Stimulated activated CD4-positive, alpha-beta T cell treated with anti-CD3 and anti-CD28 coated beads, Interleukin-1b, Interleukin-23, amount 100 ng/mL, for 1 hour (primary cell): ENCODE measurements at places on chromosomes 6 and 20.

DNA sequence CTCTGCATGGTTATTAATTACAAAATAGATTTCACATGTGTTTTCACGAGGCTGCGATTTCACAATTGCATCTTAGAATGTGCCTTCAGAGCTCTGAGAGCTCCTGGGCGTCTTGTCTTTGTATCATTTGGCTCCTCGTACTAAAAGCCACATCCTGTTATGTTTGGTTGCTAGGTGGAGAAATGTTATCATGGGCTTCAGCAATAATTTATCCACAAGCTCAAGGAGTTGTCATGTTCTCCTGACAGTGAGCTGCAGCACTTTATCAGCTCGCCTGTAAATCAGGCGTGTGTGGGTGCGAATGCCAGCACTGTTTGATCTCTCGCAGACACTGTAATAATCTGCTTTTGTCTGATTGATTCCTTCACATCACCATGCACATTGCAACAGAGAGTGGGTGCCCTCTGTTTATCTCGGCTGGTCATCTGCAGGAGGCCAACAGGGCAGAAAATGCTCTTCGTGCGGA lies 218.6 kb upstream of the ZFP64 start:
- no peak for DNase-seq

DNA sequence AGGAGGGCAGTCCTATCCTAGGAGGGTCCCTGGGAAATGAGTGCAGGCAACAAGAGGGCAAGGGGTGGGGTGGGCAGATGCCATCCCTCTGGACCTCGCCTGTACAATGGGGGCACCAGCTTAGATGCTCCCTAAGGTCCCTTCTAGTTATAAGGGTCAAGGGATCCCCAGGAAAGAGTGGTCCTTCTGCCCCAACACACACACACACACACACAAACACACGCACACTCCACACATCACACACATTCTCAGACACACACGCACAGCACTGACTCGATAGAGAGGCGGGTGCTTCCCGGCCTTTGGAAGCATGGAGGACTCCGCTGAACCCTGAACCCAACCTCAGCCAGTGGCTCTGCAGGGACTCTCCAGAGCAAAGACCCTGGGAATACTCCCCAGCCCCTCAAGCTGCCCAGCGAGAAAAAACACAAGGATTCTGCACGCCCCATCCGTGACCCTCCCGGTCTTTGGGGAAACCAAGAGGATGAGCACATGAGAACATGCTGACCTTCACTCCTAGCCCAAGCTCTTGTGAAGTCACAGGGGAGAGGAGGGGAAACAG lies 64.6 kb downstream of the MDGA1 start:
- DNase-seq: no peak

- DNase-seq: no peak
Observed at GRCh38 chr20:13685623-13686022, 46.9 kb upstream of the TASP1 start.

DNA sequence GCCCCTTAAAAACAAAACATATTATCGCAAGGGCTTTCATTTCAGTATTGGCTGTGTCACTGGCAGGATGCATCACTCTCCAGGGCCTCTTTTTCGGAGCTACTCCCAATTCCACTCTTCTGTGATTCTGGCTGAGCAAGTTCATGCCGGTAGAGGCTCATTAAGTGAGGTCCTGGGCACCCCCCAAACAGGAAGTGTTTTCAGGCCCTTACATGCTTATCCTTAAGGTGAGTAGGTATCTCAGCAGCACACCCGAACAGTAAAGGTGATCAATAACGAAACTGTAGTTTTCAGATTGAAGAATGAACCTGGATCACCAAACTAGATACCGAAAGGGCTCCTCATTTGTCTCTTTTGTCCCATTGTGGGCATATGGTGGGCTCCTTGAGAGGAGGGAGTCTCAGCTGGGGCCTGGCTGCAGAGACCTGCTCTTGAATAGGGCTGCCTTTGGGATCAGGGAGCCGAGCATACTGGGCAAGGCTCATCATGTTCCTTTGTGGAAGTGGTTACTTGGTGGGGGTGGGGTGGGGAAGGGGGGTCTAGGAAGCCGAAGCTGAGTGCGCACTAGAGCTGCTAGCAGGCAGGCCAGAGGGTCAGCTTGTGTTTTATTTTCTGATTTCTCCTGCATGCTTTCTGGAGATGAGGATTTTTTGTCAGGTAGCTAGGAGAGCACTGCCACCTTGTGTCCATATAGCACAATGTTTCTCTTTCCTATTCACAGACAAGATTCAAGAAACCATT lies 65.2 kb downstream of the CDS2 start:
- DNase-seq: peak; percentile 4

DNA sequence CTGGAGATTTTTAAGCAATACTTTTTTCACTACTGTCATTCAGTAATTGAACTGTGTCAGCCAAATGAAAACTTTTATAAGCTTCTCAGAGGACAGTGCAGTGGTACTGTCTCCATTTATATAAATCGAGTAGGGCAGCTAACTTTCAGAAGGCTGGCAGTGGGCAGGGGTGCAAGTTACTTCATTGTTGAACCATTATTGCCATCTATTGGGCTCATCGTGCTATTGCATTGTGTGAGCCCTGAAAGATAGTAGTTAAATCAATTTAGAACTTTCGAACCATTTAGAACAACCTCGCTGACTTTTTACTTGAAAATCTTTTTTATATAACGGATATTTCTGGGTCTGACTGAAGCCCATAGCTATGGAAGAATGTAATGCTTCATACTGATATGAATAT lies 347.8 kb upstream of the PLCB4 start:
- no peak for DNase-seq

GRCh38 chr20:7703551-7703961 lies 236.7 kb downstream of the HAO1 start:
- DNase-seq: no peak

- DNase-seq: no peak
Observed at GRCh38 chr20:22916021-22916842, 118.9 kb upstream of the SSTR4 start.

DNA sequence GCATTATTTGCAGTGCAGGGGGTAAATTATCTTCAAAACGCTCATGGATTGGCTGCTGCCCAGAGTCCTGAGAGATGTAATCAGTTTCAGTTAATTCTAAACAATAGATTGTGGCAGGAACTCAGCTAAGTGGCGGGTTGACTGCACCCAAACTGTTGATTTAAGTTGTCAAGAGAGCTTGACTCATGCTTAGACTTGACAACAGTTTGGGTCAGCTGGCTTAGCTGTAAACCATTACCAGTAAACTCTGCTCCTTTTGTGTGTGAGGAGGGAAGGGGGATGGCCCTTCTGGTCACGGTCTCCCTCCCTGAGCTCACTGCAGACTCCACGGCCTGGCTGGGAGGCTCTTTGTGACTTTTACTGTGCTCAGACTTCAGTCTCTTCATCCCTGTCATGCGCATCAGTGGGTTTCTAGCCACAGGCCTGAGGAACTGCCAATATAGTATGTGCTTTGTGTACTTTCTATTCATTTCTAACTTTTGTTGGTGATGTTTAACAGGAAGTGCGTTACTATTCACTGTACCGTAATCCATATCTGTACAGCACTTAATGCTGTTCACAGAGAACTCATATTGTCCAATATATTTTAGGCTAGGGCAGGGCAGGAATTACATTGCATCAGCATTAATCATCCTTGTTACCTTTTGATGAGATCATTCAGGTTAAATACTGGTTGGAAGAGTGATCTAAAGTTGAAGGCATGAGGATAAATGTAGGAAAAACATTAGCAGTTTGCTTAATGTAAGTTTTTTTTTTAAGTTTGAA lies 488.3 kb downstream of the CDKAL1 start:
- no peak for DNase-seq

DNA sequence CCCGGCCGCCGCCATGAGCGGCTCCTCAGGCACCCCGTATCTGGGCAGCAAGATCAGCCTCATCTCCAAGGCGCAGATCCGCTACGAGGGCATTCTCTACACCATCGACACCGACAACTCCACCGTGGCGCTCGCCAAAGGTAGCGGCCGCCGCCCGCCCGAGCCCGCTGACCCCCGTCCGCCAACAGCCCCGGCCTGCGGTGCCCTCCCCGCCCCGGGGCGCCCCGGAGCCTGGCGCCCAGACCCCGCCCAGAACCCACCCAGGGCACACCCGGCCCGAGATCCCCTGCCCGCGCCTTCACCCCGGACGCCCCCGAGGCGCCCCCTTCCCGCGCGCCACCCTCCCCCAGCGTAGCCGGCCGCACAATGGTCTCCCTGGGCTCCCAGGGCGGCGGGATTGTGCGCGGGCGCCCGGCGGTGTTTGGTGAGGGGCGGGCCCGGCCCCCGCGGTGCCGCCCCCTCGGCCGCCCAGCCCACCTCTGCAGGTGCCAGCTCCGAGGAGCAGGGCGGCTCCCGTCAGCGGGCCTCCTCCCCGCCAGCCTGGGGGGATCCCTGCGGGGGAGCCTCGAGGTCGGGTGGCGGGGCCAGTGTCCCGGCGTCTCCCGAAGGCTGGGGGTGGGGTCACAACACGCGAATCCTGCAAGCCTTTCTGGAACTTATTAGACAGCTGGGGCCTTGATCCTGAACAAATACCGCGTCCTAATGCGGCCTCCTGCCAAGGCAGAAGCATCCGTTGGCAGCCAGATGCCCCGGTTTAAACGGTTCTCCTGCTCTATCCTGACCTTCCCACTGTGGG lies 577 bp downstream of the LSM14B start:
- no peak for DNase-seq

GRCh38 chr6:12012038-12012557 lies at the start of gene HIVEP1:
TSS of gene HIVEP1 (plus strand) at chr6:12012312. CDS start at chr6:12015629, 3,317 bp downstream.
- DNase-seq: no peak

- DNase-seq: no peak
Observed at GRCh38 chr6:145025488-145025887, 709.8 kb downstream of the EPM2A start.

GRCh38 chr20:56426926-56427325 lies 14.9 kb downstream of the CASS4 start:
- DNase-seq: no peak

DNA sequence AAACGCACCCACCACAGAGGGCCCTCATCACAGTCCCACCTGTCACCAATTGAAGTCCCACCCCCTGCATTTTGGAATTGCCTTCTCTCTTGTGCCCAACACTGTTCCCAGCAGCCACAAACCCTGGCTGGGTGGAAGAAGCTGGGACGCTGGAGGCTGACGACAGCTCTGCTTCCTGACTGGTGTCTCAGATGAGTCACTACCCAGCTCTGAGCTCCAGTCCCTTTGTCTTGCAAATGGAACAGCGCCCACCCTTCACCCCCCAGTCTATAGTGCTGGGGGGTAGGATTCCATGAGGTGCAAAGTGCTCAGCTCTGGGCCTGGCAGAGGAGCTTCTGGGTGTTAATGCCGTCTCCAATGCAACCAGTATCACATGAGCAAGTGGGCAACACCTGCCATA lies 85.3 kb downstream of the DLGAP4 start:
- DNase-seq: no peak

DNA sequence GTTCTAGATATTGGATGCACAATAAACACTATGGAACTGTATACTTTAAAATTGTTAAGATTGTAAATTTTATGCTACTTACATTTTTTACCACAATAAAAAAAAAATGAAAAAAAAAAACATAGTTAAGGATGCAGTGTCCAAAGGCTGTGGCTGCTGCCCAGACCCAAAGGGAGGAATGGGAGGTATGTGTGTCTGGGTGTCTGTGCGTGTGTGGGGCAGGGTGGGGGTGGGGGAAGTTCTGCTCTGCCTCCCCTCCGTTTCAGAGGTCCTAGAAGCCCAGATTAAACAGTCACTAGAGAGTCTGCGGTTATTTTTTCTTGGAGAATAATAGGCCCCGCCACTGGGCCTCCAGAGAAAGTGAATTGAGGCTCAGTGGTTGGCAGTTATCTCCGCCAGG lies 136.4 kb upstream of the ARMC2 start:
- no peak for DNase-seq

GRCh38 chr6:28580475-28580874 lies 54.8 kb downstream of the GPX5 start:
- no peak for DNase-seq

DNA sequence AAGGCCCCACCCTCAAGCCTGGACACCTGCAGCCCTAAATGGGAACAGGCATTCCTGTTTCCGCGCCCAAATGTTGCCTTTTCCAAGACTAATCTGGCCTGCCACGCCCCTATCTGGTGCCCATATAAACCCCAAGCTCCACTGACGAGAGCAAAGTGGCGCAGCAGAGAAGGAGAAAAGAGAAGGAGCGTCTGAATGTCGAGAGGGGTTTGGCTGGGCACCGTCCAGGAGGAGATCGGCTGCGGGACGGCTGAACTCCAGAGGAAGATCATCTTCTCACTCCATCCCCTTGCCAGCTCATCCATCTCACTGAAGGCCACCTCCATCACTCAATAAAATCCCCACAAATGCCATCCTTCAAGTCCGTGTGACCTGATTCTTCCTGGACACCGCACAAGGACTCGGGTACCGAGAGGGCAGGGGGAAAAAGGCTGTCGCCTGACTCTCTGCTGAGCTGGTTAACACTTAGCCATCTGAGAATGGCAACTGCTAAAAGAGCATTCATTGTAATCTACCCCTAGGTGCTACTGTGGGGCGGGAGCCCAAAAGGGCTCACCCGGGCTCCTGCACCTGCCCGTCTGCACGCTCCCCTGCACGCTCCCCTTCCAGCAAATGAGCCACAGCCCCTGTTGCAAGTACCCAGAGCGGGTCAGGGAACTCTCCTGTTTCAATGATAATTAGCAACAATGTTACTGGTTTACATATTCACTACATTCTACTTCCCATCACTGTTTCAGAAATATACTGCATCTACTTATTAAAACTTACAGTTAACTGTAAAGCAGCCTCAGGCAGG lies 23.5 kb downstream of the TAF4 start:
- no peak for DNase-seq

- no peak for DNase-seq
Observed at GRCh38 chr6:73506246-73506645, 14.6 kb downstream of the EEF1A1 start.

- no peak for DNase-seq
Observed at GRCh38 chr6:71577766-71578165, 289.2 kb downstream of the OGFRL1 start.

DNA sequence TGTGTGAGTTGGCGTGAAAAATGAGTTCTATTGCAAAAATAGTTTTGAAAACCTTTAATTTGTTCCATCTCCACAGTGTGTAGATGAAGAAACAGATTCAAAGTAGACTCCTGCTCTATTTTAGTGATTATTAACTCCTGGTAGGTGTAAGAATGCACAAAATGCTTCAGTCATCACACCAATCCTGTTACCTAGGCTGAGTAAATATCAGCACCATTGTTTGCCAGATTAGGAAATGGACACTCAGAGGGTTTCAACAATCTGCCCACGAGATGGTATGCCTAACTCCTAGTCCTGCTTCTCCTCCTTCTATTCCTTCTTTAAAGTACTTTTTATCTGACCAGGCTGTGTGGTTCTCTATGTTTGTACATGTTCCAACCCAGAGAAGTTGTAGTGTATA lies 108.9 kb upstream of the AHI1 start:
- DNase-seq: no peak
